ENCODE measurements at places on chromosomes 12 and 14.
A peak's percentile ranks its signal among the peaks of the same experiment; 100 is the strongest.

DNA sequence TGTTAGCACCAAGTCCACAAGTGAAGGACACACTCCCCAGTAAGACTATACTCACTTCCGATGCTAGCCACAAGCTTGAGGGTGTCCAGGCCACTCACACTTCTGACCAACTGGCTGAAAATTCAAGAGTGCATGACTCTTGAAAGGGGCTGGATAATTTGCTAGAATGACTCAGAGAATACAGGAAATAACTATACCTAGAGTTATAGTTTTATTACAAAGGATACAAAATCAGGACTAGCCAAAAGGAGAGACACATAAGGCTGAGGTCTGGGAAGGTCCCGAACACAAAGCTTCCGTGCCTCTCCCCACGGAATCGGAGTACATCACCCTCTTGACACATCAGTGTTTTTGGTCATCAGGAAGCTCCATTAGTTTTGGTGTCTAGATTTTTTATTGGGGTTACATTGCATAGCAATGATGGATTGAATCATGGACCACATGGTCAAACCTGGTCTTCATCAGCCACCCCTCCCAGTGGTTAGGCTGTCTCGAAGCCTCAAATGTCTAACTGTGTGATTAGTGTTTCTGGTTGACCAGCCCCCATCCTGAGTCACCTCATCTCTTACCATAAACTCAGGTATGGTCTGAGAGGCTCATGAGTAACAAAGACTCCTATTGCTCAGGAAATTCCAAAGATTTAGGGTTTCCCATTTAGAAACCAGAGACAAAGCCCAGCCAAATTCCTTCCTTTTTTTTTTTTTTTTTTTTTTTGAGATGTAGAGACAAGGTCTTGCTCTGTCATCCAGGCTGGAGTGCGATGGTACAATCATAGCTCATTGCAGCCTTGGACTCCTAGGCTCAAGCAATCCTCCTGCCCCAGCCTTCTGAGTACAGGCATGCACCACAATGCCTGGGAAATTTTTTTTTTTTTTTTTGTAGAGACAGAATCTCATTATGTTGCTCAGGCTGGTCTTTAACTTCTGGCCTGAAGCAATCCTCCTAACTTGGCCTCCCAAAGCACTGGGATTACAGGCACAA lies 472.0 kb upstream of the TBX3 start:
- no peak for DNase-seq

DNA sequence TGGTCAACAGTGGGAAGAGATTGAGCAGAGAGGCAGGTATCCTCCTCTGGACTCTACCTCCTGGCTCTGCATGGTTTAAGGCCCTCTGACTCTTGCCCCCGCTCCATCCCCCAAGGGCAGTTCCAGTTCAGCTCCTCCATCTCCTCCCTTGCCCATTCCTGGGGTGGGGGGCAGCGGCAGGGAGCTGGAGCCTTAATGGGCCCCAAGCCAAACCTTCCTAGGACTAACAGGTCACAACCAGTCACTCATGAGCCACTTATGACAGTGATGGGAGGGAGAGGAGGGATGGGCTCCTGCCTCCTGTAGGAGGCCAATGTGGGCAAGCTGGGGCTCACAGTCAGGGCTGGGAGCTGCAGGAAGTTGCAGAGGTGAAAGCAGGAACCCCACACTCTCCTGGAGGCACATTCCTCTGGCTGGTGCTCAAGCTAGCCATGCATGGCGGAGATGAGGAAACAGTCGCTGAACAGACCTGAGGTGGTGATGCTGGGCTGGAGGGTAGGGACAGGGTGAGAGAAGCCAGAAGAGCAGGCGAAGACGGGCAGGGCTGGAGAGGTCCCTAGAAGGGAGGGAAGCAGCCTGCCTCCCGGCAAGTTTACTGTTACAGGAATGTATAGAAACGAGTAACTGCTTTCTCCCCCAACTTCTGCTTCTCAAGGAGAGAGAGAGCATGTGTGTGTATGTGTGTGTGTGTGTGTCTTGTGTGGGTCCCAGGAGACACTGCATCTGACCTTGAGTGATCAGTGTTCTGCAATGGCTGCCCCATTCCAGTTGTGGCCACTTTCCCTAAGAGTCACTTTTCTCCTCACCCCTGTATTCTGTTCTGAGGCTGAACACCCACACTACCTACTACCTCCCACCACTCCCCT lies 5.0 kb upstream of the RAPGEF3 start:
- DNase-seq: no peak

DNA sequence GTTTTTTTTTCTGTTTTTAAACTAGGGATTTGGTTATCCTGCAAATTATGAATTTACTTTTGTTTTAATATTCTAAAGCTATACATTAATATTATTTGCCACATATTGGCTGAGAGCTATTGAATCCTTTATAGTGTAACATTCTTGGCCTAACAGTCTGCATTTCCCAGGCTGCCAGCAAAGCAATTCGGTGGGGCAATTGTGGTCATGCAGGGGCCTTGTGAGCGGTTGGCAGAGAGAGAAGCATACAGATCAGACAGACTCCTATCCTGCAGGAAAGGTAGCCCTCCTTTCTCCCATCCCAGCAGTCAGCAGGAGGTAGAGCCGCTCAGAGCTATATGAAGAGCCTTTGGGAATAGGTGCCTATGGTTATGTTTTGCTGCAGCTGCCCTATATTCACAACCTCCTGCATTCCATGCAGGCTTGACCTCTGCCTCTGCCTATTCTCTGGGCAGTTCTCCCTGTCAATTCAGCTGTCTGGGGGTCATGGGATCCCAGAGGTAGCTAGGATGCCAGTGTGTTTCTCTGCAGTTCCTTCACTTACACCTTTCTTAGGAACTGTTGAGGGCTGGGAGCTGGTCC lies 144.7 kb downstream of the GPHN start:
- DNase-seq: no peak

DNA sequence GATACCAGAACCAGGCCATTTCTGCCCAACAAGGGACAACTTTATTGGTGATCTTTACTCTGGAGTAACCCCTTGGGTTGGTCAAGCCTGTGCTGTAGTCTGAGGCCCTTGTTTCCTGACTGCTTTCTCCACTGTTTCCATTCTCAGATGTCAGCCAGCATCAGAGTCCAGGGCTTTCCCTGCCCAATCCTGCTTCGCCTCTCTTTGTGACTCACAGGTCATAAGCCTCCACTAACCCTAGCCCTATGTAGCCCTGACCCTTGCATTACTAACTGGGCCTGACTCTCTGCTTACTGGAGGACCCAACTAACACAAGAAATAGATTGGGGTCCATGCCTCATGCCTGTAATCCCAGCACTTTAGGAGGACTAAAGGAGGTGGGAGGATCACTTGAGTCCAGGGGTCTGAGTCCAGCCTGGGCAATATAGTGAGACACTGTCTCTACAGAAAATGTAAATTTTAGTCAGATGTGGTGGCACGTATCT lies 8.6 kb upstream of the SNRNP35 start:
- DNase-seq: no peak

- DNase-seq: no peak
These were observed 7.6 kb downstream of the RXYLT1 start for GRCh38 chr12:63787306-63787705.

GRCh38 chr12:8692573-8692972 lies 5.2 kb upstream of the RIMKLB start:
- peak; percentile 35 for DNase-seq

DNA sequence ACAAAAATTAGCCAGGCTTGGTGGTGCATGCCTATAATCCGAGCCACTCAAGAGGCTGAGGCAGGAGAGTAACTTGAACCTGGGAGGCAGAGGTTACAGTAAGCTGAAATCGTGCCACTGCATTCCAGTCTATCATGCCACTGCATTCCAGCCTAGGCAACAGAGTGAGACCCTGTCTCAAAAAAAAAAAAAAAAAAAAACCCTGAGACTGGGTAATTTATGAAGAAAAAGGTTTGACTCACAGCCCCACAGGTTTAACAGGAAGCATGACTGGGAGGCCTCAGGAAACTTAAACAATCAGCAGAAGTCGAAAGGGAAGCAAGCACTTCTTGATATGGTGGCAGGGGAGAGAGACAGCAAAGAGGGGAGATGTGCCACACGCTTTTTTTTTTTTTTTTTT lies 123.2 kb downstream of the GXYLT1 start:
- no peak for DNase-seq

DNA sequence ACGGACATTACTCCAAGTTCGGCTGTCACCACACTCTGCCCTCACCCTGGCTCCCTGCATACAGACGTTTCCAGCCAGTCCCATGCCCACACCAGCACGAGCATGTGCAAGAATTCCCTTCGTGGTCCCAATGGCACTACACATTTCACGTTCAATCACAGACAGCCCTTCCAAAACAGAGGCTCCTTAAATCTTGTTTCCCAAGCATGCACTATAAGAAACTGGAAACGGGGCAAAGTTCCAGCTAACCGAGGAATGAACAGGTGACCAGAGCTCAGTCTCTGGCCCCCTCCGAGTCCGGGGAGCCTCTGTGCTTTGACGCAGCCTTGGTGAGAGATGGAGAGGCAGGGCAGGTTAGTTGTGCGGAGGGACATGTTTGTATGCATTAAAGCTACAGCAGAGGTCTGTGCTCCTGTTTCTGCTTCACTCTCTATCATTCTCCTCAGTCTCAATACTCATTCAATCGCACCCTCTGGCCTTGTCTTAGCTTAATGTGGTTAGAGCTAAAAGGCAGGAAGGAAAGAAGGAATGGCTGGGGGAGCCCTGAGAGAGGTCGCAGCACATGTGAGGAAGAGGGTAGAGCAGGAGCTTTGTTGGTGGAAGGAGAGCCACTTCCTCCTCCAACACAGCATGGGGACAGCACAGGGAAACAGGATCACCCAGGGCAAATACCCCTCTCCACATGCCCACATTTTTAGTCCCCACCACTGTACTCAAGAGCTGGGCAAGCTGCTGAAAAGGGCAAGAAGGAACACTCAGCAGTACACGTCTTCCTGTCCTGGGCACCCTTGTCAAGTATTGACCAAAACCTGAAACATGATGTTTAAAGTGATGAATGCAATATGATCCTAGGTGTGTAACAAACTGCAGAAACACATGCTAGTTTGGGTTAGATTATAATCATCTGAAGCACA lies 12.2 kb upstream of the SELPLG start:
- no peak for DNase-seq

DNA sequence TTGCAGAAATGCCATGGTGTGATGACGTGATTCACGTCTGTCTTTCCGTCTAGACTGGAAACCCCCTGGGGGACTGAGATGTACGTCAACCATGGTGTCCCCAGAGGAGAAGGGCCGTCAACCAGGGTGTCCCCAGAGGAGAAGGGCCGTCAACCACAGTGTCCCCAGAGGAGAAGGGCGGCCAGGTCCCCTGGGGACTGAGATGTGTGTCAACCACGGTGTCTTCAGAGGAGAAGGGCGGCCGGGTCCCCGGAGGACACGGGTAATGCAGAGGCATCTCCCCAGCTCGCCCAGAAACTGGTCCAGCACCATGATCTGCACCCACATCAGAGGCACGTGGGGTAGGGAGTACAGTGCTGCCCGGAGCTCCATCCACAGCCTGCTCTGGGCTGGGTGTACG lies 30.6 kb upstream of the GALNT9 start:
- DNase-seq: no peak

DNA sequence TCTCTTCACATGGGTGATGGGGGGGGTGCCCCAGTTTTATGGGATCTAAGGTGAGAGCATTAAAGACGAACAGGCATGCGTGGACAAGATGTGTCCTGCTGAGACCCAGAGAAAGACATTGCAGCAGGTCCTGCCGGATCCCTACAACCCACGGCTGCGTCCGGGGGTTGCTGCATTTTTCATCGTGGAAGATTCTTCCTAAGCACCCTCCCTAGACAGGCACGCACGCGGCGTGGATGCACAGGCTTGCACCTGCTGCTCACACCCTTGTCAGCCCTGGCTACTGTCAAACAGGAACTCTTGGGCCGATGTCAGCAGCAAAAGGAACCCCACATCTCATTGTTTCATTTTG lies 280.6 kb upstream of the RTL1 start:
- no peak for DNase-seq

DNA sequence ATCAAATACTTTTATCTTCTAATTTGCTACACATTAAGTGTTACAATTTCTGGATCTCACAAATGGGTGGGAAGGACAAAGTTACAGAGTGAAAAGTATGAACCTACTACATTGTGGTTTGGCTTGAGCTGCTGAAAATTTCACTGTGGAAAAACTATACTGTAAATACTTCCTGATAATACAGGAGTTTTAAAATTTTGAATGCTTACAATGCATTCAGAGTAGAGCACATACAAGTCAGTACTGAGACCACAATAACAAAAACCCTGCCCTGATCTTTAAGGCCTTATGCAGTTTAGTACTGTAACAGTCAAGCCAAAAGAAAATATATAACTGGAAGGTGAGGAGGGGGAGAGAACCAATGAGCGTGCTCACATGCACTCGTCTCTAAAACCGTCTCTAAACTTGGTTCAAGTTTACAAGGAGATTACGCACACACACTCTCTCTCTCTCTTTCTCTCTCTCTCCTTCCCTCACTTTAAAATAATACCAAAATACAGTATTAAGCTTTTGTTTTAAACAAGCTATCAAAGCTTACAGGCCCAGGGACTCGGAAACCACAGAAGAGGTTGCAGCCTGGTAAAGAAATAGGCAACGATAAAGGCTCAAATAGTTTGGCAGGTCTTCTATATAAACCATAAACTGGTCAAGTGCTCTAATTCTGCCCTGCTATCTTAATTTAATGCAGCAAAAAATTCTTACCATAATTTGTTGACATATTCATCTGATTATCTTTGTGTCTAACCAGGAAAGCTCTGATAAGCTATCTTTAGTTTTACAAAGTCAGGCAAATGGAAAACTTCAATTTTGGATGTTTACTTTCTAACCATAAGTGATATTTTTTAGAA lies 58.0 kb downstream of the ATF7 start:
- DNase-seq: no peak

DNA sequence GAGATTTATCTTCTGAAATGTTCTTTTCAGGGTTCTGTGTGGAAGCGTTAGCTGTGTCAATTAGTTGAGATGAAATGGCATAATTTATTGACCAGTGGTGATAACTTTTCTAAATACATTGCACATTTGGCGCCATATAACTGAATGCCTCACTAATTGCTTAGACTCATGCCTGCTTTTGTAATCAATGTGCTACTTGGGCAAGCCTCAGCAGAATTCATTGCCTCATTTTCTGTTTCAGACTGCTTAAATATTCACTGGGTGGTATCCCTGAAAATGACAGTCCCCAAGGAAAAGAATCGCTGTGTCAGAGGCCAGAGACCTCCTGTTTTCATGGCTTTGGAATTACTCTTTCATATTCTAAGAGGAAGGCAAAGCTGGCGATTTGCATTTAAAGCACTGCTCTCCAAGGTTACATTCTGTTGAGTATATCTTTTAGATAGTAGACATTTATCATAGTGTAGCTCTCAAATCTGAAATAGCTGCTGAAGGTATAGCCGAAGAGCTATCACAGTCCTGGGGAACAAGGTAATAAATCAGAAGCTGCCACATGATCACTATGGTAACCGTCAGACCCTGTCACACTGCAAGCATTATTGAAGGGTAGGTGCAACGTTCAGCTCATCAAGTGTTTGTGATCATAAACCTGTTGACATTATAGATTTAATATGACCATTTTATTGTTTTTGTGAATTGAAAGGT lies 297.3 kb upstream of the E2F7 start:
- DNase-seq: no peak

DNA sequence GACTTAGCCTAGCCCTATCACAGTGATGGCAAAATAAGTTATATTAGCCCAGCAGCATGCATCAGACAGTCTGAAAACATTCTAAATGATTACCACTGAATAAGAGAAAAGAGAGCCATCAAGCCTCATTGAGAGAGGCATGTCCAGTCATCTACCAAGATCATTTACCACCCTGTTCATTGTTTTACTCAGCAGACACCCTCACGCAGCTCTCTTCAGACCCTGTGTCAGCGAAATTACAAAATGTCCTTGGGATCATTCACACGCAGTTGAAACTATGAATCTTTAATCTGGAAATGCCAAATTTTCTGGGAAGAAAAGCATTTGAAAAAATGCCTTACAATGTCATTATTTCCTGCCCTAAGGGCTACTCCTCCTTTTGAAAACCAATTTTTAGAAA lies 89.5 kb downstream of the PTPRO start:
- DNase-seq: no peak

Data from body of pancreas (tissue), 4 donors.